ENCODE measurements at places on chromosomes 1 and 21.

GRCh38 chr1:232445361-232446106, 184.4 kb downstream of the SIPA1L2 start:
- DNase-seq, result no peak

GRCh38 chr1:30318413-30318812, 405.0 kb downstream of the MATN1 start:
- DNase-seq, result no peak

DNA sequence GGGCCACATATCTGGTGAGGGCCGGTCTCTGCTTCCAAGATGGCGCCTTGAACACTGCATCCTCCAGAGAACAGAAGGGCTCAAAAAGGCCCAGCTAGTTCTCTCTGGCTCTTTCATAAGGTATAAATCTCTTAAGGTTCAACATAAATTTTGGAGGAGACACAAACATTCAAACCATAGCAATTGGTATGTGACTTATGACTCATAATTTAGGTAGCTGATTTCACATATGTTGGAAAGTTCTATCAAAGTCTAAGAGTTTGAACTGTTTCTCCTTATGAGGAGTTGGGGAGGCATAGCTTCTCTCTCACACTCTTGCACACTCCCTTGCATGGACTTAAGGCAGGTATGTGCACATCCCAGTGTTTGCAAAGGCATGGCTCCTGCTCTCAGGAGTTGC, 5.1 kb upstream of the FYB2 start:
- no peak for DNase-seq

DNA sequence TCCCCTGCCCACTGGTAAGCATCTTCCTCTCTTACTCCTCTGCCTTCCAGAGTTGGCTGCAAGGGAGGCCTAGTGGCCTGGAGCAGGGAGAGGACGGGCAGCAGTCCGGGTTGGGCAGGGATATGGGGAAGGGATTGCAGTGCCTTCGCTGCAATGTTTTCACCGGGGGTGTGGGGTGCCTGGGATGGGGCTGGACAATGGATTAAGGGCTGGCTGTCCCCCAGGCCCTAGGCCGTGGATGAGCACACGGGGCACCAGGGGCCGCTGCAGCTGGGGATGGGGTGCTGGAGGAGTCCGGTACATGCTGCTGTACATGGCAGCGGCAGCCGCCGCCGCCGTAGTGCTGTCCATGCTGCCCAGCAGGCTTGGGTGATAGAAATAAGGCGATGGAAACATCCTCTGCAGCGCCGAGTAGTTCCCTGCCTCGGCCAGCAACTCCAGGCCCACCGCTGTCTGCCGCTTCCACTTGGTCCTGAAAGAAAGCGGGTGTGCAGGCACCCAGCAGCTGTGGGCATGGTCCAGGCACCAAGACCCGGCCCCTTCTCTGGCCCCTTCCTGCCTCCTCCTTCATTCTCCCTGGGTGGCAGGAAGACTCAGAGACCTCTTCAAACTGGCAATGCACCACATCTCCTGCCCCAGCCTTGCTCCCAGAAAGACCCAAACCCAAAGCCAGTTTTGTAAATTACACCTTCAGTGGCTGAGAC, 4.8 kb downstream of the BARHL2 start:
- no peak for DNase-seq

GRCh38 chr1:6859415-6860343, 74.4 kb downstream of the CAMTA1 start:
- no peak for DNase-seq

All from stimulated activated effector memory CD8-positive, alpha-beta T cell treated with anti-CD3 and anti-CD28 coated beads, Interleukin-12 subunit alpha, Interleukin-12 subunit beta, amount 100 ng/mL, for 72 hours (primary cell).